ENCODE measurements at places on chromosomes 7 and 10.

DNA sequence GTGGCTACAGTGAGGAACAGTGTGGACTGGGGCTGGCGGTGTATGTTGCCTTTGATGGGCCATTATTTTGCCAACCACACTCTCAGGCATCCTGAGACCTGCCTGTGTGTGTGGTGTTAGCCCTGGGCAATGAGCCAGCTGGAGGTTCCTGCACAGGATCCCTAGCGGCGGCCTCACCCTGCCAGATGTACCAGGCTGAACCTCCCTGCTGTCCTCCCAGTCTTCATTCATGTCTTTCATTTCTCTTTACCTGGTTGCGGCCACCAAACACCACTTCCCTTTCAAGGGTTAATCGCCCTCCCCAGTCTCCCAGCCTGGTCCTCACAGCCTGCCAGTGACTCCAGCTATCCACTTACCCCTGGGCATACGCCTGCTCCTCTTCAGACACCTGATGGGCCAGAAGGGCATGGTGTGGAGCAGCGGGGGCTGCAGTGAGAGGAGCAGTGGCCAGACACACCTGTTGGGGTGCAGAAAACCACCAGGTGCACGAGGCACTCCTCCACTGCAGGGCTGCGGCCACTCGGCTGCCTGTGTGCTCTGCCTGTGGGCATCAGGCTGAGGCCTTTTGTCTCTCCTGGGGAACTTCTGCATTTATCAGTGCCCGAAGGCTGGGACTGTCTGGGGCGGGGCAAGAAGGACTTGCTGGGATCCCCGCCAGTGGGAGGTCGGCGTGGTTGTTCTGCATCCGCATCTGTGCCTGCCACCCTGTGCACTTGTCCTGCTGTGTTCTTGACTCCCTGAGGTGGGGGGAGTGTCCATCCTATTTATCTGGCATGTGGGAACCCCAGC lies 111.6 kb downstream of the ARHGAP22 start:
- no peak for DNase-seq

DNA sequence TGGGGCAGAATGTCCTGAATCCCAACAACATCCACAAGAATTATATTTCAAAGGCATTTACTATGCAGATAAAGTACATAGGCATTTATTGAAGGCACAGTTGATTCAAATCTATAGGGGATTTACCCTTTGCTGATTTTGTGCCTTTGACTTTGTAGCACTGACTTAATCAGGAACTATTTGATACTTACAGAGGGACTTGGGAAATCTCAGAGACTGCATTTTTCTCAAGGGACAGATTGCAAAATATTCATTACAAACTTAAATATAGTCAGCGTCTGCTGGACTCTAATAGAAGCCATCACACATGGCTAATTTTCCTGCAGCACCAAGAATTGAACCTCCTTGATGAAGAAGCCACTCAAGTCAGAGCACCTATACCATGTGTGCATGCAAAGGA lies 44.9 kb downstream of the FAS start:
- no peak for DNase-seq

- peak; percentile 30 for DNase-seq
Measured at GRCh38 chr10:119131512-119132240, 27.8 kb downstream of the DENND10 start.

DNA sequence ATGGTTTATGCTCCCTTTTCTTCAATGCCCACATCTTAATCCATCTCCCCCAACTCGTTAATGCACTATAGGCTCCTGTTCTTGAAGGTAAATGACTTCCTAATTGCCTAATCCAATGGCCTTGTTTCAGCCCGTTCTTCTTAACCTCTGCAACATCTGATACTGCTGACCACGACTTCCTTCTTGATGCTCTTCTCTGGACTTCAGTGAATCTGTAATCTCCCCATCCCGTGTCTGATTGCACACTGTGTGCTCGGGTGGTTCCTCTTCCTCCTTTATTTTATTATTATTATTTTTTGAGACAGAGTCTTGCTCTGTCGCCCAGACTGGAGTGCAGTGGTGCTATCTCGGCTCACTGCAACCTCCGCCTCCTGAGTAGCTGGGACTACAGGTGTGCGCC lies 58.9 kb downstream of the HIPK2 start:
- DNase-seq, result no peak

DNA sequence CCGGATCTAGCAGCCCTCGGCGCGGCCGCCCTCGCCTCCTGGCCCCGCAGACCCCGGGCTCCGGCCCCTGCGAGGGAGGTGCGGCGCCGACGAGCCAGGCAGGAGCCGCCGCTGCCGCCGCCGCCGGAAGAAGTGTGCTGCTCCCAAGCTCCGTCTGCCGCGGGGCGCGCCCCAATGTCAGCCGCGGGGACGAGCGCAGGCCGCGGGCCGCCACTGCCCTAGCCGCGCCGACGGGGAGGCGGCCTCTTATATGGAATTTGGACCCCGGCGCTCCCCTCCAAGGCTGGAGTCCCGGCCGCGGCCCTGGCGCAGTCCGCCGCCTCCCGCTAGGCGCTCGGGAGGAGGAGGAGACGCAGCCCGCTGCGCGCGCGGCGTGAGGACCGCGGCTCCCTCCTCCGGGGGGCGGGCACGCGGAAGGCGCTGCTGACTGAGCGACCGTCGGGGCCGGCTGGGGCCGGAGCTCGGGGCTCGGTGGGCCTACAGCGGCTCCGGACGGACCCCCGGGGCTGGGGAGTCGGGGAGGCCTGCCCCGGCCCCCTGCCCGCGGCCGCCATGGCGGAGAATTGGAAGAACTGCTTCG lies at the start of gene TRIM8:
Gene TRIM8 (plus strand): TSS at position 414 of the 580 bp plus-strand sequence. CDS start 139 bp downstream, at position 553.
- no peak for DNase-seq

DNA sequence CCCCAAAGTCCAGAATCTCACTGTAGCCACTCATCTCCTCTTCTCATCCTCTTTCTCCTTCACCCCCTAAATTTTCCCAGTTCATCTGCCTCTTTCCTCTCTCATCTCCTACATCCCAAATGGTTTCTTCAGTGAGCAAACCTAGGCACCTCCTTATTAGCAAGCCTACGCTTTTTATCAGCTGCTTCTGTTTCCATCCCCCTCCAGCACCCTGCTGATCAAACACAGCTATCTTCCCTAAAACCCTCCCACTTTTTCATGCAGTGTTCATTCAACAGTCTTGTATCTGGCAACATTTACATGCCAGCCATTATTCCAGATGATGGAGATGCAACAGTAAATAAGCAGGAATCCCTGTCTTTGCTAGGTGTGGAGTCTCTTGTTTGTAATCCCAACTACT lies 3.3 kb upstream of the ABRAXAS2 start:
- no peak for DNase-seq

DNA sequence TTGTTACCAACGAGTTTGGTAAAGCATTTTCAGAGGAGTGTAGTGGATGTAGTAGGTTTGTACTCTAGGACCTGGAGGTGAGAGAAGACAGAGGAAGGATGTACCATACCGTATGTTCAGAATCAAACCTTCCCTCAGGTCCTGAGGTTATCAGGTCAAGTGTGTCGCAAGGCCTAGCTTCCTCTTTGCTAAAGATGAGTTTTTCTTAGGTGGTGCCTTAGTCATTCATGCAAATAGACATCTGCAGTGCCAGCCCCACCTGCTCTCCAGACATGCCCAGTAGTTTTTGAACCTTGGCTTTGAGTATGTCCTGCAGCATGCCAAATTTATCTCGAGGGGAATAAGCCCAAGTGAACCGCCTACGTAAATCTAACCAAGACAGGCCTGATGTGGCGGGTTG lies 71.3 kb downstream of the HDAC9 start:
- DNase-seq, result no peak

GRCh38 chr10:84088626-84089025 lies 50.7 kb upstream of the GHITM start:
- no peak for DNase-seq

GRCh38 chr10:50271564-50272250 lies 20.4 kb upstream of the ASAH2 start:
- no peak for DNase-seq

DNA sequence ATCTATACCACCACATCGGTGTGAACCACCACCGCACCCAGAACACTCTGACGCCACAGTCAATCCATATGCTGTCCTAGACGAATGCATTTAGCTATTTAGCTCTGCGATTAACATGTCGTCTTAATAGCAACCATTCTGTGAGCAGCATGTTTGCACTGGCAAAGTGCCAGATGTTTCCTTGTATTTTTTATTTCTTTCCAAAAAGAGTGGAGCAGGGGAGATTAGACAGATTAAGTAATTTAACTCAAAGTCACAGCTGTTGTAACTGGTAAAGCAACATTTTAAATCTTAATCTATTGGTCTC lies 57.0 kb upstream of the ARL4A start:
- DNase-seq, result no peak

- DNase-seq, result peak; percentile 6
Measured at GRCh38 chr7:119720541-119720940, 552.4 kb upstream of the KCND2 start.

DNA sequence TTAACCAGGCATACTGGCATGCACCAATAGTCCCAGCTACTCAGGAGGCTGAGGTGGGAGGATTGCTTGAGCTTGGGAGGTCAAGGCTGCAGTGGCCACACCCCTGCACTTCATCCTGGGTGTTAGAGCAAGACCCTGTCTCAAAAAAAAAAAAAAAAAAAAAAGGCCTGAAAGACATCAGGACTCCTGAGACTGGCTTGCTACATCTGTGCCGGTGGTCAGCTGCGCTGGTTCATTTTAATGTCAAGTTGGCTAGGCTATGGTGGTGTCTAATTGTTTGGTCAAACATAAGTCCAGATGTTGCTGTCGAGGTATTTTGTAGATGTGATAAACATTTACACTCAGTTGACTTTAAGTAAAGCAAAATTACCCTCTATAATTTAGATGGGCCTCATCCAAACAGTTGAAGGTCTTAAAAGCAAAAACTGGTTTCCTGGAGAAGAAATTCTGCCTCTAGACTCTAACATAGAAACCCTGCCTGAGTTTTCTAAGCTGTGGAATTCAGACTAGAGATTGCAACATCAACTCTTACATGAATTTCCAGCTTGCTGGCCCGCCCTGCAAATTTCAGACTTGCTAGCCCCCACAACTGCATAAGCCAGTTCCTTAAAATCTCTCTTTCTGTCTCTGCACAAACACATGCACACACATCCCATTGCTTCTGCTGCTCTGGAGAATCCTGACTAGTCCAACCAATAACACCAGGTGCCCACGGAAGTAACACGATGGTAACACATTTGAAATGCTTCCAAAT lies 18.2 kb downstream of the MYOF start:
- DNase-seq, result no peak

- no peak for DNase-seq
Measured at GRCh38 chr7:99104631-99105030, 39.3 kb downstream of the SMURF1 start.

- no peak for DNase-seq
Measured at GRCh38 chr10:131591936-131592335, 280.4 kb upstream of the TCERG1L start.

DNA sequence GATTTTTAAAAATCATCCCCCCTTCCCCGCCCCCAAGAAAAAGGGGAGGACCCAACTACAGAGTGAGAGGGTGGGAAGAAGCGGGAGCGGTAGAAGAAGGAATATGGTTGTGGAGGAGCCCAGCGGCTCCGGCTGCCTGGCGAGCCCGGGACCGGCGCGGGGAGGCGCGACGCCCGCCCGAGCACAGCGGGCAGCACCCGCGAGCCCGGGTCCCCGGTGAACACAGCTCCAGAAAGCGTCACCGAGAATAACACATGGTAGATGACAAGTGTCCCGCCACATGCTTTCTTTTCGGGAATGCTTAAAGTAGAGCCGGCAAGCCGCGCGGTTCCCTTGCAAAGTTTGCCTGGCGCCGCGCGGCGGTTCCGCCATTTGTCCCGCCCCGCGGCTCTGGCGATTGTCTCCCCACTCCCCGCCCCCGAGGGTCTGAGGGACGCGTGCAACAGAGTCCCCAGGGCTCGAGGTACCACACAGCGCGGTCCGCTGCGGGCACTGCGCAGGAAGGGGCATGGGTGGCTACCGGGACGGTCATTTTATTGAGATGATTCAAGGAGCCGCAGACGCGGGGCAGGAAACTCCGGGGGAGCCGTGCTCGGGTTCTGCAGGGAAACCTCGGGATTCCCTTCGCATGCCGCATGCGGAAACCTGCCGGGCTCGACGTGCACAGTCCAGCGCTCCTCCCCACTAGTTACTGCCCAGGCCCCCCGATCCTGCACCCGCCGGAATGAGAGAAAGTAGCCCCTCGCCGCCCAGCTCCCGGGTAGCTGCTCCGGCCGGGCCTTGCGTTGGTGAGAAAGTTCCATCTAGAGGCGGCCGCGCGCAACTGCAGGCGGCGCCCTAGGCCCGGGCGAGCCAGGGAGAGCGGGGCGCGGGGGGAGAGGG lies 781 bp upstream of the GRM8 start:
- DNase-seq, result peak; percentile 72

DNA sequence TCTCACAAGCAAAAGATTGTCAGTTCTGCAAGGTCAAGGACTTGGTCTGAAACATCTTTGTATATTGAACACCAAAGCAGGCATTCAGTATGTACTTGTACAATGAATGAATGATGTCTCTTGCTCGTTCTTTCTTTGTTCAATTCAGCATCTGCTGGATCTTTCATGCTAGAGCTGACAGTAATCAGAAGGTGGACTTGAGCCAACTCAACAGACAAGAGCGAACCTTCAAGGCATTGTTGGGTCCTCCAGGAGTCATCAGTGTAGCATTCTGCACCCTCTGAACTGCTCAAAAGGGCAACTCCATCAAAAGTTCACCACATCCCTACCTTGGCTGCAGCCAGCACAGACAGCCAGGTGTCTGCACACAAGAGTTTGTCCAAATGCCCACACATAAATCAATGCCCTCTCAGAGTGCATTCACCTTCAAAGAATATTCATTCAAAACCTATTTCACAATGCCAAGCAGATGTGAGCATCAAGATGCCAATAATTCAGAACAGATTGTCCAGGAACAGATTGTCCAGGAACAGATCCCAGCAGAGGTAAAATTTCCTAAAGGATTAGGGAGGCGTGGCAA lies 386.7 kb downstream of the CALN1 start:
- no peak for DNase-seq

- no peak for DNase-seq
Measured at GRCh38 chr10:64112701-64113355, 591.6 kb downstream of the REEP3 start.

GRCh38 chr7:134936893-134937510 lies 49.3 kb upstream of the AGBL3 start:
- DNase-seq, result no peak

- DNase-seq, result no peak
Measured at GRCh38 chr7:33554046-33554445, 351.3 kb upstream of the BMPER start.

DNA sequence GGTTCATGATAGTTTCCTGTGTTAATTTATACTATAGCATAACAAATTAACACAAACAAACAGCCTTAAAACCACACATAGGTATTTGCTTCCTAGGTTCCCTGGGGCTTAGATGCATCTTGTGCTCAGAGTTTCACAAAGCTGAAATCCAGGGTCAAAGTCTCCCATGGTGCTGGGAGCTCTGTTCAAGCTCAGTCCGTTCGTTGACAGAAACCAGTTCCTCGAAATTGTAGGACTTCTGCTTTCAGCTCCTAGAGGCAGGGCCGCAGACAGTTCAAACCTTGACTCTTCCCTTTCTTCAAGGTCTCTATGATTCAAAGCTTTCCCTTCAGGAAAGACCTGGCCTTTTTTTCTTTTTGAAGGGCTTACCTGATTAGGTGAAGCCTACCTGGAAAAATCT lies 90.5 kb downstream of the VSTM2A start:
- no peak for DNase-seq
